CD4-positive, alpha-beta T cell treated with Interleukin-4 for 4 hours (primary cell): ENCODE measurements at places on chromosomes 6 and 20.

DNA sequence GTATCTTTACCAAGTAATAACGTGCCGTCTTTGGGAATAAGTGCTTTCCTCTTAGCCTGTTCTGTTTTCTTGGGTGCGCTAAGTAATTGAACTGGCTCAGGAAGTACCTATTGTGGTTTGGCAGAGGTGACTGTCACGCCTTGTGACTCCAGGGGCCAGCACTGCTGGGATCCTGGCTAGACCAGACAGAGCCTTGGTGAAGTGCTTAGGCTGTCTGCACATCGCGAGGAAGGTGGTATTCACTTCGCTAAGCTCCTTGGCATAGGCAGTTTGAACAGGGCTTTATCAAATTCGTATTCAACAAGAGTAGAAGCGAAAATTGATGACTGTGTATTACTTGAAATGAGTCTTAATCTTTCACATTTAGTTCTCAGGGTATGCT is 17.6 kb downstream of the PRDM1 start:
- DNase-seq = peak; percentile 61

DNA sequence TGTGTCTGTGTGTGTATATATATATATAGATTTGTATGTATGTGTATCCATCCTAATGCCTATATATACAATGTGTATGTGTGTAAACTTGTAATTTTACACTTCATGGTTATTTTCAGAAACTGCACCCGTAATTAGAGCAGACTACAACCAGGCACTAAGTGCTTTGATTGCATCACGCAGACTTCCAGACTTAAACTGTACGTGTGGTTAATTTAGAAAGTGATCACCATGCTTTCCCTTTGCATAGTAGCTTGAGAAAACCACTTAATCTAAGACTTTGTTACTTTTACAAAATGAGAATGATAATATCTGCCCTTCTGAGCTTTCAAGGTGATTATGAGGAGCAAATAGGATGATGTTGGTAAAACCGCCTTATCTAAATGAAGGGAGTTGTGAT is 50.1 kb upstream of the E2F3 start:
- no peak for DNase-seq

GRCh38 chr6:128504003-128504654 is 16.3 kb downstream of the PTPRK start:
- DNase-seq = no peak

GRCh38 chr6:72418495-72418894 is 203.4 kb upstream of the KCNQ5 start:
- no peak for DNase-seq

DNA sequence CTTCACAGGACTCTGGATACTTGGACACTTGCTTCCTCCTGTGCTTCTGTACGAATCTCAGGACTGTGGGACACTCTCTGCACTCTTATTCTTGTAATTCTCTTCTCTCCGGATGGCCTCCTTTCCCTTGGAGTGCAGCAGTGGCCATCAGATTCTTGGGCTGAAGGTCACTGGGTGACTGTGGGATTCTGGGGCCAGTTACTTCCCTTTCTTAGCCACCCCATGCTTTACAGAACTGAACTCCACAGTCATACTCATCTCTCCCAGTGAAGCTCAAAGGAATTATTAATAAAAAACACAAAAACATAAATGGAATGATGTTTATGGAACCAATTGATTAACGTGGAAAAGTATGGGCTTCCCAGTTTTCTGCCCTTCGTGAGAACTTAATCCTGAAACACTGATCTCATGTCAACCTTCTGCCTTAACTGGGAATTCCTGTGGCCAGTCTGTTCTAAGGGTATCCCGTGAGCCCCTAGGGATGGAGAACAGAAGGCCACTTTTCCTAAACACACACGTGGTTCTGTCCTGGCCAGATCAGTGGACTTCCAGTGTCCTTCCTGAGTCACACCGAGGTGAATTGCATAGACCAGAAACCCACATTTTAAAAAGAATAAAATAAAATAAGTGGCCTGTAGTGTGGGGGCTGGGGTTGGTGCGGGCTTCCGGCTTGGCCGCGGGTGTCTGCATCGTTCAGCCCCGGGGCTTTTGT is 23.6 kb upstream of the HLA-E start:
- no peak for DNase-seq

DNA sequence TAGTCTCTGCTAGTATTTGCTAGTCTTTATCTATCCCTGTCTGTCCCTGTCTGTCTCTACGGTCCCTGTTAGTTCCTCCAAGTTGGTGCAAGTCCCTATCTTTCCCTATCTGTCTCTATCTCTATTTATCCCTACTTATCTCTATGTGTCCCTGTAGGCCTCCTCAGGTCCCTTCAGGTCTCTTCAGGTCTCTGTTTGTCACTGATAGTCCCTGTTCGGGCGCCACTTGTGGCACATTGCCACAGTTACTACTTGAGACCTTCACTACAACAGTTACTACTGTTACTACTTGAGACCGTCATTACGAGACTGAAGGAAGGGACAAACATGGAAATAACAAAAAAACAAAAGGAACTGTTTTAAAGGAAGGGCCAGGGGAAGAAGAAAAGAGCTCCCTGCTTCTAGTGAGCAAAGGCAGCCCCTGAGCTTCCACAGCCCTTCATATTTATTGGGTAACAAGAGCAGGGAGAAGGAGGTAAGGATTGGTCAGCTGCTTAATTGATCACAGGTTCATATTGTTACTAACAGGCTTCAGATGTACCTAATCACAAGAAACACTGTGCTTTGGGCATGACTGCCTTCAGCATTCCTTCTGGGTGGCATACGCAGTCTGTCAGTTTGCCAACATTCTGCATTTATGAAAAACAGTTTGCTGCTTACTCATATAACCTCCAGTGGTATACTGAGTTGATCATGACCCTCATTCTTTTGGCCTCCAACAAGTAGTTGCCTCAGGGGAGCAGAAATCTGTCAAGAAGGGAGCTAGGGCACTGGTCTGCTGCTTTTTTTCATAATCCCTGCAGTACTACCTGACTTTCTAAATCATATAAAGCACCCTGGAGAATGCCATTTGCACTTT is 8.4 kb downstream of the EPB41L2 start:
- DNase-seq = no peak

GRCh38 chr6:33956206-33956605 is 152.4 kb upstream of the MLN start:
- DNase-seq = no peak
